WTC11 (cell line): ENCODE measurements at places on chromosomes 3 and 15.

- DNase-seq = no peak
These were observed 16.9 kb downstream of the RFTN1 start for GRCh38 chr3:16496408-16497222.

DNA sequence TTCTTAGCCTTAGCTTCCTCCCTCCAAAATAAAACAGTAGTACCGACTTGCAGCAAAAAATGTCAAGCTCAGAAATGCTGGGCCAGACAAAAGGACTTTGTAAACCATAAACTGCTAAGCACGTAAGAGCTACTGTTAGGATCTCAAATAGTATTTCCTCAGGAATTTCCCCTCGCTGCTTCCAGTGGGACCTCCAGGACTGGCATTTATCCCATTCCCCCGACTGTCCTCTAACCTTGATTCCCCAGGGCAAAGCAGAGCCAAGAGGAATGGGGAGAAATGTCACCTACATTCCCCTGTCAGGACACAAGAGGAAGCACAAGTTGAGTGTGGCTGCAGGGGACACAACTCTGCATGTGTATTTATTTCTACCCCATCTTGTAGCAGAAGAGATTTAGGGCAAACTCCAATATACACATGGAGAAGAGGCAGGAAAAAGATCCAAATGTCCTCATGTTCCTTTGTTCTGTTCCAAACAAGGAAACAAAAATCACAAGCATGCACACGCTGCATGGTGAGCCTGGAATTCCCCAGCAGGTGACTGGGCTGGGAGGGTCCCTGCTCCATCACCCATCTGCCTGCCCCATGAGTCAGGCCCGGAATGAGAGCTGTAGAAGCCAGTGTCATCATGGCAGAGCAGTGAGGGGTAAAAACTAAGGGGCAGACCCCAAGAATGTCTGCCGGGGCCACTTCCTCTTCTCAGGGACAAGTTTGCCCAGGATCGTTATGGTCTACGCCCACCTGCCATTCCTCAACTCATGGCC lies 4.2 kb downstream of the STOML1 start:
- DNase-seq = no peak

DNA sequence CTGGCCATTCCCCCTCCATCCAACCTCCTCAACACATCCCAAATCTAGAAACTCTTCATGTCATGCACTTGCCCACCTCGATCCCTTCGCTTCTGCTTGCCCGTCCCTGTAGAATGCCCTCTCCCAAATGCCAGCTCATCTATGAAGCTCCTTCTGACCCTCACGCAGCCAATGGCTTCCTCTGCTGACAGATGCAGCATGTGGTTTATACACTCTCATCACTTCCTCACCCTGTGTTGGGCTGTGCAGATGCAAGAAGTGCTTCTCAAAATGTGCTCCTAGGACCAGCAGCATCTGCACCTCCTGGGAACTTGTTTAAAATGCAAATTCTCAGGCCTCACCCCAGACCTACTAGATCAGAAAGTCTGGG lies 51.7 kb downstream of the SEMA5B start:
- DNase-seq = no peak

GRCh38 chr15:60396958-60397771 lies 621 bp downstream of the ANXA2 start:
- DNase-seq = peak; percentile 64

GRCh38 chr15:57457726-57458125 lies 81.4 kb downstream of the CGNL1 start:
- no peak for DNase-seq

DNA sequence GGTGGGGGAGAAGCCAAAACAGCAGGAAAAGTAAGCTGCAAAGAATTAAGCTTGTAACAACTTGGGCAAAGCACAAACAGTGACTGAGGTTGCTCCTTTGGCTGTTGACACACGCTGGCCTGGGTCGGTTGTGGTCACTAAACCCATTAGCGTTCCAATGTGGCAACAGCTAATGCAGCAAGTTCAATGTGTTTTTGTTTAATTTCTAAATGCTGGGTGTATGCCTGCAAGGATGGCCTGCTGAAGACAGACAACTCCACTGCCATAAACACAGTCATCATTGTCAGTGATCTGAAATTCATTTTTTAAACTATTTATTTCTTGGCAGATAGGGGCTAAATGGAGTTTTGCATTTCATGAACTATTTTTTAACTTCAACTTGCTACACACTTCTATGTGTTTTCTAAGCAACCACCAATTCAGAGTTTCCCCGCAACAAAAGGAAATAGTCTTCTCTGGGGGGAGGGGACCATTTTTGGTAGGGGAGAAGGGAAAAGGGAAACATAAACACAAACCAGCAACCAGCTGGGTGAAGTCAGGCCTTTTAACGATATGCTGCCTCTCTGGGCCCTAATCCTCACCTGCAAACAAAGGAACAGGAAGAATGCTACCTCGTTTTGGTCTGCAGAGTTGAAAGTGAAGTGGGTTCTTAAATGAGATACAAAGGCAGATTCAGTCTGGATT lies 34.8 kb upstream of the WNT5A start:
- DNase-seq = no peak

DNA sequence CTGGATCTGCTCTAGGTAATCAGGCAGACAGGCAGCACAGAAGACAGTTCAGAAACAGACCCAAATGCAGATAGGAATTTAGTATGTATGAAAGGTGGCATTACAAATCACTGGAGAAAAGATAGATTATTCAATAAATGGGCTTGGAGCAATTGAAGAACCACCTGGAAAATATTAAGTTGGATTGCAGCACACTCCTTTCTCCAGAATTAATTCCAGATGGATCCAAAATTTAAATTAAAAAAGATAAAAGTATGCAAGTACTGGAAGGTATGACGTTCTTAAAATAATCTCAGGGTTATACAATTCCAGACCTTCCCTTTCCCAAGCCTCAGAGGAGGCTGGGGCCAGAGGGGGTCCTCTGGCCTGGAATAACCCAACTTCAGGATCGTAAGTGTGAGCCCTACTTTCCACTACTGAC lies 32.5 kb downstream of the HRH1 start:
- DNase-seq = no peak

GRCh38 chr3:152234657-152235375 lies 33.9 kb upstream of the MBNL1 start:
- no peak for DNase-seq

DNA sequence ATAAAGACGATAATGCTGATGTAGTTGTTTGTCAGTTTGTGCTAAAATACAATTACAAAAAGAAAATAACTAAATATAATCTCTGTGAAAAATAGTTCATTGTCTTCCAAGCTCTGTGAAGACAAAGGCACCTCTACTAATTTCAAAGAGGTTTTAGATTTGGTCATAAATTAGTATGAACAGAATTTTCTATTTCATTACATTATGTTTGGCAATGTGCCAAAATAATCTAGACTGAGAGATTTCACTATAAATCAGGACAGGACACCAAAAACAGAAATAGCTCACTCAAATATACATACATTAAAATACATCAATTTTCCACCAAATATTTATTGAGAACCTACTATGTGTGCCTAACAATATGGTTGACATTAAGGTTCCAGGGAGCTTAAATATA lies 264.9 kb upstream of the CCDC54 start:
- no peak for DNase-seq
